Spleen (tissue), 13 donors: ENCODE measurements at places on chromosomes 1 and 21. TPM values are rescaled to one million over a fixed set of nuclear protein-coding genes. Genes with fewer than 3 reads are reported as not detected.
A peak's percentile ranks its signal among the peaks of the same experiment; 100 is the strongest.

The LENEP gene
- not detected for total RNA-seq

The ZNF436 gene
- total RNA-seq, result 17.2 TPM

The CATSPER4 gene
- total RNA-seq, result not detected

DNA sequence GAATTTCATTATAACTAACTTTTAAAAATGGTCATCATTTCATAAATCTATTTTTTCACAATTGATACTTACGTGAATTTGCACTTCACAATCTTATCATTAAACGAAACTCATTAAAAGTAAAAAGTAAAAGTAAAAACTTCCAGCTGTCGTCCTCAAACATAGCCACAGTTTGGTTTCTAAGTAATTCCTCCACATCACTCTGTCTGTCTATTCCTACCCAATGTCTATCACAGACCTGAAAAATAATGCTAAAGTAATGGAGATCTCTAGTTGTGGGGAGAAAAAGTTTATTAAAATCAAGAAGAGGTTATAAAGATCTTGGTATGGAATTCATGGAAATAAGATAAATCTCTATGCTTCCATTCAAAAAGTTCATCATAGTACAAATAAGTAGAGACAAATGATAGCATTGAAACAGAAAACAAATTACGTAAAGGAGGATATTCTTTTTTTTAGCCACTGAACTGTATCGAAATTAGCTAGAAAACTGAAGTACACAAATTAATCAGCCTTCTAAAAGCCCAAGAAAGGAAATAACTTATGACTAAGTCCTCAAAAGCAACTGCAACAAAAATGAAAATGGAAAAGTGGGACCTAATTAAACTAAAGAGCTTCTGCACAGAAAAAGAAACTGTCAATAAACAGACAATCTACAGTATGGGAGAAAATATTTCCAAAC, 148.6 kb downstream of the TIAM1 start:
- H3K27me3 ChIP-seq, result no peaks in the 10 kb centered on the region
- no peaks in the 10 kb centered on the region for H3K36me3 ChIP-seq
- no peak overlapping the region for H3K4me3 ChIP-seq
- no peak for DNase-seq
- no peak overlapping the region for H3K27ac ChIP-seq
- H3K4me1 ChIP-seq, result no peaks in the 10 kb centered on the region

DNA sequence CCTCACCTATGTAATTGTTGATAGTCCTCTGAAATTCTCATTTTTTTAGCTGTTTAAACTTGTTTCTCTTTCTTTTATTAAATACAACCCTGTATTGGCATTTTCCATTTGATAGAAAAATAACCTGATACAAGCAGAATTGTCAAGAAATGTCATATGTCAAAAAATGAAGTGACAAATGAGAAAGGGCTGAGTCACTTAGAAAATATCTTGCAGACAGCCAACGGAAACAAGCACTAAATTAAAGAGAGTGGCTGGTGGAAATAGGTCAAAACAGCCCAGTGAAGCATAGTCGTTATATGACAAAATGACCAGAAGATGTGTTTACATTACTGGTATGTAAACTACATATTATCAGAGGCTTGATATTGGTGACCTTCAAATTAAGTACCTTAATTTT, 484.4 kb downstream of the PLA2G4A start:
- H3K4me1 ChIP-seq, result no peaks in the 10 kb centered on the region
- no peaks in the 10 kb centered on the region for H3K27me3 ChIP-seq
- no peak overlapping the region for H3K27ac ChIP-seq
- DNase-seq, result no peak
- no peak overlapping the region for H3K4me3 ChIP-seq

- peaks cover 52% of the 10 kb centered on the region for H3K4me1 ChIP-seq
- H3K4me3 ChIP-seq, result no peak overlapping the region
- H3K27ac ChIP-seq, result peak overlapping the region; percentile 66
- H3K36me3 ChIP-seq, result no peaks in the 10 kb centered on the region
- peak; percentile 85 for DNase-seq
These were observed 38.2 kb upstream of the H6PD start for GRCh38 chr1:9196129-9197040.

DNA sequence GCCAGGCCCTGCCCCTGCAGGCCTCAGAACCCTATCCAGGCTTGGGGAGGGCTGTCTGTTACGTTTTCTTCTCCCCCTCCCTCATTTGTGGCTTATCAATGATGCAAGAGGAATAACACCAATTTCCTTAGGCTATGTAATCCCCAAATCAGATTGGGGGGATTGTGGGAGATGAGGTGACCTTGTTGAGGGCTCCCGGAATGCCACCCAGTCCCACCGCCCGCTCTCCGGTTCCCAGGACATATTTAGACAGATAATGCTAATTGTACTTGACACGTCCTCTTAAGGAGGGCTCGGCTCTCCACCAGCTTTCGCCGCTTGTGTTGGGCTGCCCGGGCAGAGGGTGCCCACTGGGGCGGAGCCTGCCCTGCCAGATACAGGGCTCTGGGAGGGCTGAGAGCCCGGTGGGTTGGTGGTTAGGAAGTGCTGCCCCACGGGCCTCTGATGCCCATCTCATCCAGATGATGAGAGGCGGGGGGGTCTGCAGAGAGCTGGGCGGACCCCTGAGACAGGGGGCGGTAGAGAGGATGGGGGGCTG, 90.0 kb downstream of the CASZ1 start:
- no peaks in the 10 kb centered on the region for H3K36me3 ChIP-seq
- no peak for DNase-seq
- no peak overlapping the region for H3K4me3 ChIP-seq
- H3K27ac ChIP-seq, result no peak overlapping the region
- H3K4me1 ChIP-seq, result no peaks in the 10 kb centered on the region

DNA sequence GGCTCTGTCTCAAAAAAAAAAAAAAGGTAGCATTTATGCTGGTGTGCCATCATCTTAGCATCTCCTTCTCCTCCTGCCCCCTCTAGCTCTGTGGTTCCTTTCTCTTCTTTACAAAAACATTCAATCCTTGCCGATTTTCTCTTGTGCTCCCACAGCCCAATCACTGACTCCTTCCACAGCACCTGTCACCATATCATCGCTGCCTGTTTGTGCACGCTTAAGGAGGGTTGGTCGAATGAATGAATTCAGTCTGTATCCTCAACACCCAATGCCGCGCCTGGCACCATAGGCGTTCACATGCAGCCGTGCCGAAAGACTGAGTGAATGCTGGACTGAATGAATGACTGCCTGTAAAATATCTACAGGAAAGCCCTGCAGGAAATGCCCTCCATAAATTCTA, 7.9 kb downstream of the RNU5D-1 start:
- no peaks in the 10 kb centered on the region for H3K27me3 ChIP-seq
- H3K27ac ChIP-seq, result peak overlapping the region; percentile 88
- peak; percentile 74 for DNase-seq
- H3K36me3 ChIP-seq, result no peaks in the 10 kb centered on the region

GRCh38 chr1:107000902-107001301, 55.6 kb upstream of the PRMT6 start:
- H3K27ac ChIP-seq, result no peak overlapping the region
- no peaks in the 10 kb centered on the region for H3K27me3 ChIP-seq
- no peaks in the 10 kb centered on the region for H3K36me3 ChIP-seq
- no peaks in the 10 kb centered on the region for H3K4me1 ChIP-seq
- no peak overlapping the region for H3K4me3 ChIP-seq

GRCh38 chr1:65421351-65422025, 1.0 kb downstream of the LEPR start:
- peaks cover 17% of the 10 kb centered on the region for H3K4me1 ChIP-seq
- no peak for DNase-seq
- peaks cover 16% of the 10 kb centered on the region for H3K36me3 ChIP-seq
- no peaks in the 10 kb centered on the region for H3K27me3 ChIP-seq
- peak overlapping the region; percentile 96 for H3K27ac ChIP-seq
